ENCODE measurements at places on chromosomes 1 and 21.

DNA sequence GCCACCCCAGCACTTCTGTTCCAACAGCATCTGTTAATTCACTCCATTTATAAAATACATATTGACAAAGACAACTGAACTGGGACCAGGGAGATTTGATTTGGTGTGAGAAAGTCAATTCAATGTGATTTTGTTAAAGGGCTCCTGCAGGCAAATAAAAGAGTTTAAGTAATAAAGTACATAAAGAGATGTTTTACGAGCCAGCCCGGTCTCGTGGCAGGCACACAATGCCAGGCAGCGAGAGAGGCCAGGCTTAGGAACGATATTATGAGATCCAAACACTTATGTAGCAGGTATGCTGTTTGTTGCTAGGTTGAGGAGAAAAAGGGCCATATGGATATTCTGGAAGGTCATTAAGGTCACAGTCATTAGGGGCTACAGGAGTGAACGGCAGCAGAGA lies 227.1 kb downstream of the KCTD3 start:
- no peak for DNase-seq

GRCh38 chr1:154469844-154470560 lies 32.0 kb upstream of the TDRD10 start:
- DNase-seq = no peak

DNA sequence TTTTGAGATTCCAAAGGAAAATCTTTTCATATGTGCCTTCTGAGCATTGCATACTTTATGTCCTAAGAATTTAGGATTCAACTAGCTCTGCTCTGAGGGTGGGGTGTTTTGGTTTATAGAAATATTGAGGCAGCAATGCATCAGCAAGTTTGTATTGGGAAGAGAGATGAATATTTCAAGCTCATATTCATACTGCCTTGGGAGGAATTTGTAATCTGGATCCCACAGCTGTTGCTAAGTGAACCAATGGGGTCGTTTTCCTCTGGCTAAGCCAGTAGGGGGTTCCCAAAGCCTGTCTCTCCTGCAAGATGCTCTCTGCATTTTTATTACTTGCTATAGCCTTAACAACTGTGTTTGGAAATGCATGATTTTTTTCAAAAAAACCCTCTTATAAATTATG lies 130.6 kb downstream of the SNX7 start:
- peak; percentile 44 for DNase-seq

- peak; percentile 34 for DNase-seq
Observed at GRCh38 chr1:226309398-226310244, 657 bp upstream of the LIN9 start.

DNA sequence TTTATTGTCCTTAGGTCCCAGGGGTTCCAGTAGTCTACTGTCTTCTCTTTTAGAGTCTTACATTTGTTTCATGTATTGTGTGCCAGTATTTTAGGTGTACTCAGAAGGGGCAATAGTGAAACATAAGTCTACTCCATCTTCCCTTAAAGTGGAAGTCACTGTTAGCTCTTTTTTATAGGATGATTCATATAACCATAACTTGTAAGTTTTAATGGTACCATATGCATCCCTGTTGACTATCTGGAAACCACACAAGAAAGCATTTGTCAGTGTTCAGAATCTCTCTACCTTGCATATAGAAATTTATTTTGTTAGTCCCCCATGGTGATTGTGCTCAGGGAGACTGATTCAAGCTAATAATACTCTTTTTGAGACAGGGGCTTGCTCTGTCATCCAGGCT lies 149.9 kb downstream of the HS2ST1 start:
- no peak for DNase-seq

DNA sequence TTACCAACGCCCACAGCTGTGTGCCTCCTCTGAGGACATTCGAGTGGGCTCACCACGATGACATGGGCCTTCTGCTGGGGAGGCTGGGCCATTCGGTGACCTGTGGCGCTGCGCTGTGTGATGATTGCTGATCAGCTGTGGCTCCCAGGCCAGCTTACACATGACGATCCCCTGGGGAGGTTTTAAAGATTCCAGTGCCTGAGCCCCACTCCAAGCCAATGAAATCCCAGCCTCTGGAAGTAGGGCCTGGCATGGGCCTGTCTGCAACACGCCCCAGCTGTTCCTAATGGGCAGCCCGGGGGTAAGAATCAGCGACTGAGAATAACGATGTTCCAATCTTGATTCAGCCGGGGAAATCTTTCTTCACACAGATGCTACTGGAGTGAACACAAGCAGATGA lies 153.7 kb downstream of the KCNJ6 start:
- no peak for DNase-seq

DNA sequence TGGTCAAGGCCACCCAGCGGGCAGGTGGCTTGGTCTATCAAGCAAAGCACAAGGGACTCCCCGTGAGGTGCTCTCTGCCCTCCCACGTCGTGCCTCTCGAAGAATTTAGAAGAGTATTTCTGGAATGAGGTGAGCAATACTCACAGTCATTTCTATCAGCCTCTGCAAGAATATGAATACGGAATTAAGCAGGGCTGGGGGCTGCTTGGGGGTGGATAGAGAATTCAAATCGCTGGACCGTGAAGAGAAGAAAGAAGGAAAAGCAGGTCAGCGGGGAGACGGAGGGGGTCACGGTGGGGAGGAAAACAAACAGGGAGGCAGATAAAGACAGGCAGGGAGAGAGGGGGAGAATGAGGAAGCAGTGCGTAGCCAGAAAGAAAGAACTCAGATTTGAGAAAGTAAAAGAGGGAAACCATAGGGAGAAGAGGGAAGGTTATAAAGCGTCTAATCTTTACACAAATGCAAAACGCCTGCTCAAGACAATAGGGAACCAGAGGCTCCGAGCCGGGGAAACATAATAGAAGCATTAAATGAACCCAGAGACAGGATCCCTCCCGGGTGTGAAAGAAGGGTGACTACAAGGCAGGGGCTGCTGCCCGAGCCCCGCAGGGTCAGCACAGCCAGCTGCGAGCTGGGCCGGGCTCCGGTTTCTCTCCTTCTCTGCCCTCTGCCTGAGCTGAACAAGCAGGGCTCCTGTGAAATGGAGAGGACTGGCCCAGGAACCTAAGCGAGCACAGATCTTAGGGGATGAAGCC lies 2.1 kb upstream of the EDN2 start:
- DNase-seq = no peak

DNA sequence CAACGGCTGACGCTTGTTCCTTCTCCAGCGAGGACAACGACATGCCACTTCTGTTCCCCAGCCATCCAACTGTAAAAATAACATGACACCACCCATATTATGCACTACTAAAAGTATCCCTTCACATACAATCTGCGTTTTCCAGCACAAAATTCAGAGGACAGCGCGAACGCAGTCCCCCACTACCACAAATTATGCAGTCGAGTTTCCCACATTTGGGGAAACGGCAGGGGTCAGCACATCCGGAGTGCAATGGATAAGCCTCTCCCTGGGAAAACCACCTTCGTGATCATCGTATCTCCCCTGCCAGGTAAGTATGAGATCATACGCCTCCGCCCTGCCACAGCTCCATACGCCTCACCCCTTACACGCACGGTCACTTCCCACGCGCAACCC lies 120.9 kb downstream of the PPIAL4G start:
- no peak for DNase-seq

- no peak for DNase-seq
Observed at GRCh38 chr1:194512345-194512744, 1325.9 kb upstream of the B3GALT2 start.

DNA sequence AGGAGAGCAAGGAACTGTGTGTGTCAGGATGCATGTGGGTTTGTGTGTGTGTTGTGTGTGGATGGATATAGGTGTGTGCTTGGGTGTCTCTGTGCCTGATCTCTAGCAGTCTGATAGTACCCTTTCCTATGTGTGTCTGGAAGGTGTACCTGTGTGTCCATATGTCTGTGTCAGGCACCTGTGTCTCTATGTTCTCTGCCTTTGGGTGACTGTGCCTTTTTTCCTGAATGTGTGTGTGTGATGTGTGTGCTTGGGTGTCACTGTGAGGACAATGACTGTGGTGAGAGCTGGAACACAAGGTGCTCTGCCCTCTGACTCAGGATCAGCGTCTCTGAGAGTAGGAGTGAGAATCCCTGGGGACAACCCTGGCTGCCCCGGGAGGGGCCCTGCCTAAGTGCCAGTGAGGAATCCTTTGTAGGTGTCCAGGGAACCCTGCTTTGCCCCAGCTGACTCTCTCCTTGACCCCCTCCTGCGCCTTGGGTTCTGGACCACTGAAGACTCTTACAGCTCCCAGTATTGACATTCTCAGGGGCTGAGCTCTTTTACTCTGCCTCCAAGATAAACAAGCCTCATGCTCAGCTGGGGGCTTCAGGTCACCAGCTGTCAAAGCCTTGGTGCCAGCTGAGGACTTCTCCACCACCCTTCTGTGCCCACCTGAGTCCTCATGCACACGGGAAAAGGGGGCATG lies 735 bp upstream of the EFNA3 start:
- DNase-seq = no peak

DNA sequence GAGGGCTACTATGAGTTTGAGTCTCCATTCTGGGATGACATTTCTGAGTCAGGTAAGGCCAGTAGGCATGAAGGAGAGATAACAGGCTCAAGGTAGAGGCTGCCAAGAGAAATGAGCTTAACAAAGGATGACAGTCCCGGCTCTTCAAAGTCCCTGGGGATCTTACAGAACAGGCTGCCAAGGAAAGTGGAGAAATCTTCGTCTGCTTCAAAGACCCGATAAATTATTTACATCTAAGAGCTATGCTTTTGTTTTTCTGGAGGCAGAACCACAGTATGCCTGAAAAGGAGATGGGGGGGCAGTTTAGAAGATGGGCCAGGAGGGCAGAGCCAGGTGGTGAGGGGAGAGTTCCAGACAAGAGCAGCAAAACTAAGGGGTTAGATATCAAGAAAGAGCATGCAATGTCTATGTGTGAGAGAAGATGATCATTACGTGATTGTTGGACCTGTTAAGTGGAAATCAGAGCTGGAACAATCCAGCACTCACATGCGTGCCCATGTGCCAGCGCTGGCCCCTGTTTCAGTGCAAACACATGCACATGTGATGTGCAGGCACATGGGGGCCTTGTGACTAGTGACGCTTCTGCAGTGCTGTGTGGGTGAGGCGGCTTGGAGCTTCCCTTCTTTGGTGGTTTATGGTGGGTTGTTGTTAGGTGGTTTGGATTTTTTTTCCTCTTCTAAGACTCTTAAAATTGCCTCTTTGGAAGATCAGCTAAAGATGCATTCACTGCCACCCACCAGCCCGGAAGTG lies 25.7 kb downstream of the CAMK1G start:
- DNase-seq = no peak

- DNase-seq = peak; percentile 26
Observed at GRCh38 chr1:213054733-213055591, 3.9 kb downstream of the RPS6KC1 start.

- DNase-seq = no peak
Observed at GRCh38 chr21:46150491-46151121, 4.8 kb downstream of the FTCD start.

GRCh38 chr1:238951809-238952208 lies 434.6 kb upstream of the CHRM3 start:
- peak; percentile 4 for DNase-seq

DNA sequence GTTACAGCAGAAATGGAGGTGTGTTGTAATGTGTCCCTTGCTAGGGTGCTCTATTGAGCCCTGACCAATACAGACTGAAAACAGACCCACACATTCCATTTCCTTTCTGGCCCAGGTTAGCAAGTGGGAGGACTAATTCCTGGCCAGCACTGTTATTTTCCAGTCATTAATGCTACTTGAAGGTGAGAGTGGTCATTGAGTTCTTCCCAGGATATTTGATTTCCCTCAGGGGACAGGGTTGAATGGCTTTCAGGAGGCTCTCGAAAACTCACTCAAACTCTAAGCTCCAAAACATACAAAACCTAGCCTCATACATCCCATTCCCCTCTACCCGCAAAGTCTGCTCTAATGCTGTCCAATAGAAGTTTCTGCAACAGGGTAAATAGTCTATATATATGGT lies 6.2 kb downstream of the LRRC52 start:
- DNase-seq = no peak

GRCh38 chr1:44672254-44672955 lies 1.9 kb downstream of the TMEM53 start:
- DNase-seq = peak; percentile 41

DNA sequence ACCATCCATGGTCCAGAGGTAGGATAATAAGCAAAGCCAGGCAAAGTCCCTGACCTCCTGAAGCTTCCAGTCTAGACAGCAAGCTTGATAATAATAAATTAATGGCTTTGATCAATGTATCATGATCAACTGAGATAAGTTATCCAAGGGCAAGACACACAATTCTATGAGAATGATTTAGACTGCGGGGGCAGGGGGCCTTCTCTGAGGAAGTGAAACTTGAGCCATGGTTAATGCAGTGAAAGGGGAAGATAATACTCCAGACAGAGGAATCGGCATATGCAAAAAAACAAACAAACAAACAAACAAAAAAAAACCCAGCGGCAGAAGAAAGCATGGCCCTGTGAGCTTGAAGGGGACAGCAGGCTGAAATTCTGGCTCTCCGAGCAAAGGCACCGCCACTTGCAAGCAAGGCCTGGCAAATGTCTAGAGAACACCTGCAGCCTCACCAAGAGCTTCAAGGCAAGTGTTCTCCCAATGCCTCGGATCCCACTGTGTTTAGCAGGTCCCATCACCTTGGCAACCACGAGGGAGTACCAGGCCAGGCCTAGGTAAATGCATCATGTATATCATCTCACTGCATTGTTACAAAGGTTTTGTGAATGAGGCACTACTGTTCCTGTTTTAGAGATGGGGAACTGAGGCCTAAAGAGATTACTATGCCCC lies 24.9 kb downstream of the CSMD2 start:
- DNase-seq = no peak

DNA sequence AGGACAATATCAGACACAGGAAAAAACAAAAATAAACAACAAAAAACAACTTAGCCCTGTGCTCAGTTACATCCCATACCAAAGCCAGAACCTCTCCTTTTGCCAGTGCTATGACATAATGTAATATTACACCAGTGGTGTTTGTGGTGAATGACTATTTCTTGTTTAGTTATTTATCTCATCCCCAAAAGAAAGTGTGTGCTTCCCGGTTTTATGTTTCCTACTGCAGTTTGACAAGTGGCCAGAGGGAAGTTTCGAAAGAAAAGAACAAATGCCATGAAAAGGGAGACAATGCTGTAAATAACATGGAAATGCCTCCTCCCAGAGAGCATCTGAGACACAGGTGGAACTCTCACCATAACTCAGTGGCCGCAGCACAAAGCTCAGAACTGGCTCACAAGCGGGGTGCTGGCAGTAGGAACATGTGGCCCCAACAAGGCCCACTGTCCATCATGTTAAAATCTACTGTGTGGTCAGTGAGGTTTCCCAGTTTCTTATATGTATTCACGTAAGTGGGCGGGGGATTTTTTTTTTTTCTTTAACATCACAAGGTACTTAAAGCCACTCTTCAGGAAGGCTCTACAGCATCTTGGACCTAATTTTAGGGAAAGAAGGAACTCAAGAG lies 158.2 kb downstream of the BARHL2 start:
- DNase-seq = no peak
